Activated CD8-positive, alpha-beta memory T cell treated with anti-CD3 and anti-CD28 coated beads for 4 hours (primary cell): ENCODE measurements at places on chromosomes 16 and 17.

DNA sequence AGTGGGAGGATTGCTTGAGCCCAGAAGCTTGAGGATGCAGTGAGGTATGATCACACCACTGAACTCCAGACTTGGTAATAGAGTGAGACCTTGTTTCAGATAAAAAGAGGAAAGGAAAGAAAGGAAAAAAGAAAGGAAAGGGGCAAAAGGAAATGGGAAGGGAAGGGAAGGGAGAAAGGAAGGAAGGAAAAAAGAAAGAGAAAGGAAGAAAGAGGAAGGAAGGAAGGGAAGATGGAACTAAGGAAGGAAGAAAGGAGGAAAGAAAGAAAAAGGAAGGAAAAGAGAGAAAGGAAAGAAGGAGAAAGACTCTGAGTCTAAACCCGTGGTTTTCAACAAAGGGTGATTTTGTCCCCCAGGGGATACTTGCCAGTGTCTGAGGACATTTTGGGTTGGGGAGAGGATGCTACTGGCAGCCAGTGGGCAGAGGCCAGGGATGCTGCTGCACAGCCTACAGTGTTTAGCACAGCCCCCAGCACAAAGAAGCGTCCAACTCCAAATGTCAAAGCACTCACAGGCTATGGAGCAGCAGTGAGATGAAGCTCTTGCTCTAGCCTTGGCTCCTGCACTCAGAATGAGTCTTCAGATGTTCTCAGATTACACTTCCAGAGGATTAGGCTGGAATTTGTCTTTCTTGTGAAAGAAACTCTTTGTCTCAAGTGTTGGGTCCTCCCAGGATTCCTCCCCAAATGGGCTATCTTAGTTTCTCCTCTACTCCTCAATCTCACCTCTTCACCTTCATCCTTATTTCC, 64.2 kb downstream of the BMERB1 start:
- DNase-seq = no peak

- no peak for DNase-seq
These were observed 45.4 kb downstream of the BRCA1 start for GRCh38 chr17:43079641-43080302.

- peak; percentile 64 for DNase-seq
These were observed at the start of gene UNKL for GRCh38 chr16:1414532-1415260. TSS of gene UNKL (minus strand) at chr16:1414704. CDS start at chr16:1414691, 13 bp downstream.

GRCh38 chr17:57915544-57915943, 39.7 kb downstream of the CUEDC1 start:
- DNase-seq = no peak

GRCh38 chr17:75232786-75233185, 27.3 kb downstream of the NUP85 start:
- no peak for DNase-seq

- DNase-seq = no peak
These were observed 51.4 kb downstream of the WSB1 start for GRCh38 chr17:27345141-27345904.

GRCh38 chr16:66446737-66447136, 19.6 kb downstream of the BEAN1 start:
- DNase-seq = no peak

DNA sequence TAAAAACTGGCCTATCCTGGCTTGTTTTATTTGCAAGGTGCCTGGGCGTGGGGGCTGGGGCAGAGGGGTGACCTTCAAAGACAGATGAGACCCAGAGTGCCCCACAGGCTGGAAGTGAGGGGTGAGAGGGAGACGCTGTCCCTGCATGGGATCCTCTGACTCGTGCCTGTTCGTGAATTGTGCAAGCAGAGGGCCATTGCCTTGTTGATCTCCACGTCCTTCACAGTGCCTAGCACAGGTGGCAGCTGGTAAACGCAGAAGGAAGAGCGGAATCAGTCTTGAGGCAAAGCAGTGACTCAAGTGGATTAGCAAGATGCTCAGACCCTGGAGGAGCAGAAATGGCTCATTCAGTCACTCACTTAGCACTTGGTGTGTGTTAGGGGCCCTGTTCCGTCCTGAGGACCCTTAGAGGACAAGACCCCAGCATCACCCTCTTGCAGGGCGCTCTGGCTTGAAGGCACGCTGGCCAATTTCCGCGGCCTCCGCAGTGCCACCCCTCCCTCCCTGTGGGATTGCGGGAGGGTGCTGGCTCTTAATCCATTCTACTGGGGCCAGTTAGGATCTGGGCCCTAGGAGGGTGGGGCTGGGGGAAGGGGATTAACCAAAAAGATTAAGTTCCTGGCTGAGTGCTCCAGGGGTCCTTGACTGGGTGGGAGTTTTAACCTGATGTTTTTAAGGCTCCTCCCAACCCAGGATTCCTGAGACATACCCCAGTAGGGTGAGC, 151.2 kb downstream of the CCDC182 start:
- no peak for DNase-seq

GRCh38 chr16:77416939-77417480, 17.8 kb downstream of the ADAMTS18 start:
- DNase-seq = no peak

DNA sequence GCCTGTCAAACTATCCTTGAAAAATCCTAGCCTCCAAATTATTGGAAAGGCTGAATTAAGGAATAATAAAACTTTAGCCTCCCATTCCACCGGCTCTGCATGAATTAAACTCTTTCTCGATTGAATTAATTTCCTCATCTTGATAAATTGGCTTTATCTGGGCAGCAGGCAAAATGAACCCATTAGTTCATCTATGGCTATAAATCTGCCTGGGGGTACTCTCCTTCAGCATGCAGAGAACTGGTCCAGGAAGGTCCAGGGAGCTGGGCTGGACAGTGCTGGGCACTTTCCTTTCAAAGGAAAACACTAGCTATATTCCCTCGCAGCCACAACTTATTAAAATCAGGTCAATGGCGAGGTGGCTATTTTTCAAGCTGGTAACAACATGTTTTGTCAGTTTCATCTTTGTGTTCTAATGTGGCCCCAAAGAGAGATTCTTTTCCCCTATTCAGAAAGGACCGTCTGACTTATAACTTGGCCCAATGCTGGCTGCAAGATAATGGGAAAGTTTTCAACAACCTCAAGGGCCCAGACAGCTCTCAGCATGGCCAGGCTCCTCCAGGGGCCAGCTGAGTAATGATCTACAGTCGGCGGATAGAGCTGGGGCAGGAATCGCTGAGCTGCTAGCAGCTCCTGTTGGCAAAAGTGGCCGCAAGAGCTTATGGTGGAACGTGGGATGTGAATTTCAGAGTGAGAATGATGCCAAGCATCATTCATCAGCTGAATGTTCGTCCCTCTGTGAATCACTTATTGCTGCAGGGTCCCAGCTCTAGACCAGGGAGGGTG, 326.9 kb downstream of the SLC39A11 start:
- DNase-seq = no peak

GRCh38 chr17:56897646-56898424, 16.0 kb downstream of the TRIM25 start:
- DNase-seq = no peak
